Retina (tissue), 1 donor: ENCODE measurements at places on chromosomes 1 and 21.

GRCh38 chr1:77134359-77134758 is 84.9 kb downstream of the PIGK start:
- DNase-seq, result no peak

GRCh38 chr1:26412180-26412840 is 1.7 kb downstream of the LIN28A start:
- DNase-seq, result no peak

DNA sequence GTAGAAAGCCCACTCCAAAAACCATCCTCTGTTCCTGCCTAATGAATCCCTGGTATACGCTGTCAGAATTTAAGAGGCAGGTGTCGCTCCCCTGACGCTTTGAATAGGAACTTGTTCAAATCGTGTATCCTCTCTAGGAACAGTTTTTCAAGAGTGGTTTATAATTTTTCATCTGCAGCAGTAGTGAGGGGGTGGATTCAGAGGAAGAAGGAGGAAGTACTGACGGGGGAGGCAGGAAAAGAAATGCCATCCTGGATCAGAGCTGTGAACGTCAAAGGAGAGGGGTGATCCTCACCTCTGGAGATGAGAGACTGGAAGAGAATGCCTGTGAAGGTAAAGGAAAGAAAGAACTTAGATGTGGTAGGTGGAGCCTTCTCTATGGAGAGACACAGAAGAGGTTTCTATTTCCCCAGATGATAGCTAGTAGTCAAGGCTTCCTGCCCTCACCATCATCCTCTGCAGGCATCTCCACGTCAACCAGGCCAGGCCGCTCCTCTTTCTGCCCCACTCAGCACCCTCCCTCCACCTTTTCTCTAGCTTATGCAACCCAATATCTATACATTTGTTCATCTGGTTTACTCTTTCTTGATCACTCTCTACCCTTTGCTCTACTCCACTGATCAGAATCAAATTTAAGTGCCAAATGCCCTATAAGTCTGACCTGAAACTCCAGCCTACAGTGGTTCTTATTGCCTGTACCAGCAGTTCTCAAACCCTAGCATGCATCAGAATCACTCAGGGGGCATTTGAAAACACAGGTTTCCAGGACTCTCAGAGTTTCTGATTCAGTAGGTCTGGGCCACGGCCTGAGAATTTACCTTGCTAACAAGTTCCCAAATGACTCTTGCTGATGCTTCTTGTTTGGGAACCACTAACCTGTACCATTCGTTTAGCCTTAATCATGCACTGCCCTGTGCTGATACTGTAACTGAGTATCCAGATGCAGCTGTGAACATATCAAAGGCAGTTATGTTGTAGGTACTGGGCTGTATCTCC is 13.1 kb upstream of the BCL9 start:
- no peak for DNase-seq

DNA sequence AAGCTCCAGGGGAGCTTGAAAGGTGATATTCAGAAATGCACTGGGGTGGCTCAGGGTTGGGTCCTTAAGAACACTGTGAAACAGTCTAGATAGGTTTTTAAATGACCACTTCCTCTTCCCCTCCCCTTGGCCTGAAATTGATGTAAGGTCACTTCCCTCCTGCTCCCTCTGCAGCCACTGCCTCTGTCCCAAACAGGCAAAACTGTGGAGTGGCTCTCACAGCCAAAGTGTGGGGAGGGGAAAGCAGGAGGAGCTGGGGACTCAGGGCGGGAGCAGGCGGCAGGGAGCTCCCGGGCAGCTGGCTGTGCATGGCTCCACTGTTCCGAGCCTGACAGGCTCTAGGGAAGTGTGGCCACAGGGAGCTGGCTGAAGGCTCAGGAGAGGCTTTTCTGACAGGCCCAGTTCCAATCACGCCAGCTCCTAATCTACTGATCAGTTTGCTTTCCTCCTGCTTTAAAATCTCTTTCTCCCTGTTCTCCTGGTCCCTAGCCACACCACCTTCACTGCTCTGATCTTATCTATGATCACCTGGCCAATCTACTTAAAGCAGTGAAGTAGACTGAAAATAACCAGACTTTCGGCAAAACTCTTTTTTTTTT is 5.1 kb upstream of the CSRP1 start:
- DNase-seq, result no peak

GRCh38 chr21:37912616-37913015 is 3.6 kb downstream of the KCNJ6 start:
- no peak for DNase-seq

DNA sequence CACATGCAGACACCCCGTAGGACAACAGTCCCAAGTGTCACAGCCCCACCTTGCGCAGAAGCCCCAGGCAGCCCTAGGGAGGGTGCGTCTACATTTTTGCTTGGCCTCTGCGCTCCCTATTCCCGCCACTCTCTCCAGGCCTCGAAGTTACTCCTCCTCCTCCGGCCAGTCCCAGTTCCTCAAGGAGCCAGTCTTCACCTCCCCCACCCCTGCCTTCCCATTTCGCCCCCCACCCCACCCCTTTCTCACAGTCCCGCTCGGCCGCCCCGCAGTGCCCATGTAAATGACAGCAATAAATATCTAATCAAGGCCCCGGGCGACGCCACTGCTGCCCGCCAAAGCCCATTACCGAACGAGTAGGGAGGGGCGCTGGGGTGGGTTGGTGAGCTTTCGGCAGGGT is 3.2 kb downstream of the DMBX1 start:
- no peak for DNase-seq
